Aorta (tissue), 5 donors: ENCODE measurements at places on chromosomes 3 and 15.

GRCh38 chr3:138219255-138219654, 32.2 kb downstream of the ARMC8 start:
- peaks cover 6% of the 10 kb centered on the region for H3K36me3 ChIP-seq
- DNase-seq: no peak
- no peak overlapping the region for H3K27ac ChIP-seq

DNA sequence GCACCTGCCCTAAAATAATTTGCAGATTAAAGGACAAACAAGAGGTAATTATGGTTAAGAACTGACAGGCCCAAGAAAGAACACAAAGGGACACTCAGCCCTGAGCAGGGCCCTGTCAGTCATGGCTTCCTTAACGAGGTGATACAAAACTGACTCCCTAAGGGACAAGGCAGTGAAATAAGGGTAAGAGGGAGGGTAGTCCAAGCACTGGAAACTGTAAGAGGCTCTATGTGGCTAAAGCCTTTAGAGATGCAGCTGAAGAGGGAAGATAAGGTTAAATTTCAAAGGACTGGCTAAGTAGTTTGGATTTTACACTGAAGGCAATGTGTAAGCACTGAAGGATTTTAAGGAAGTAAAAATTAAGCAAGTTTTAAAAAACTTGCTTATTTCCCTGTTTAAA, 3.9 kb downstream of the ATR start:
- H3K27ac ChIP-seq: no peak overlapping the region
- no peak overlapping the region for H3K4me3 ChIP-seq
- H3K36me3 ChIP-seq: no peaks in the 10 kb centered on the region

- no peaks in the 10 kb centered on the region for H3K36me3 ChIP-seq
- H3K4me3 ChIP-seq: no peak overlapping the region
- H3K27me3 ChIP-seq: no peaks in the 10 kb centered on the region
Measured at GRCh38 chr3:161126495-161126894, 21.3 kb upstream of the B3GALNT1 start.

GRCh38 chr3:31625358-31625757, 92.6 kb downstream of the STT3B start:
- H3K27ac ChIP-seq: no peak overlapping the region
- H3K27me3 ChIP-seq: no peaks in the 10 kb centered on the region
- H3K4me1 ChIP-seq: no peaks in the 10 kb centered on the region
- no peak for DNase-seq

- H3K4me1 ChIP-seq: no peaks in the 10 kb centered on the region
- H3K27me3 ChIP-seq: no peaks in the 10 kb centered on the region
- DNase-seq: no peak
- H3K4me3 ChIP-seq: no peak overlapping the region
Measured at GRCh38 chr3:68228856-68229255, 574.4 kb upstream of the SUCLG2 start.
